ENCODE measurements at places on chromosomes 1 and 21.

GRCh38 chr1:97904534-97904933 is 16.3 kb downstream of the DPYD start:
- ATAC-seq = no peak

- no peak for ATAC-seq
Measured at GRCh38 chr1:194600716-194601115, 1414.3 kb upstream of the B3GALT2 start.

DNA sequence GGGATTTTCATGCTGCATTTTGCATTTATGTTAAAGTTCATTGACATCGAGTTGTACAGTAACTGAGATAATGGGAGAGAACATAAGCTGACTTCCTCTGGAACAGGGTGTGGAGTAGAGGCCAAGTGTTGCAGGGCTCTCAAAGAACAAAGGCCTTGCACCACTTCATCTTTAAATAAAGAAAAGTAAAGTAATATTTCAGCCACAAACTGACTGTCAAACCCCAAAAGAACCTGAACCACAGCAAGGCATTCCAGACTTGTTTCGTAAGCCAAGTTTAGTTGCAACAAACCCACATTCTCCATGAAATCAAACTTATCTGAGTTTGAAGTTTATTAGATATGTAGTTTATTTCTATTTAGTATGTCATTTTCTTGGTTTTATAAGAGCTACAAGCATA is 19.1 kb upstream of the HMGCS2 start:
- ATAC-seq = no peak

DNA sequence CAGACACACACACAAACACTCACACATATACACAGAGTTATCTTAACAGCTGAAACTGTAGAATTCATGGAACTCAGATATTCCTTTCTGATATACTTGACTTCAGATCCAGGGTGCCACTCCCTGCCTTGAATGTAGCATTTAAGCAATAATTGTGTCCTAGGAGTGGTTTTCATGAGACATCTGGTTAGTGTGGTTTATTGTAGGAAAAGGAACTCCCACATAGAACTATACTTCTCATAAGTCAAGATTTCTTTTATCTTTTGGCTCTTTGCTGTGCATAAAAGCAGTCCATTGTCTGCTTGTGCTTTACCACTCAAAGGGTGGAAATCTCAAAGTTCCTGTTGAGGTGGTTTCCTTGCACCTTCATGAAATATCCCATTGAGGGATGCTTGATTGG is 272.6 kb upstream of the SGIP1 start:
- ATAC-seq = no peak

- peak; percentile 71 for ATAC-seq
Measured at GRCh38 chr1:226001963-226002666, 3.0 kb upstream of the SDE2 start.

DNA sequence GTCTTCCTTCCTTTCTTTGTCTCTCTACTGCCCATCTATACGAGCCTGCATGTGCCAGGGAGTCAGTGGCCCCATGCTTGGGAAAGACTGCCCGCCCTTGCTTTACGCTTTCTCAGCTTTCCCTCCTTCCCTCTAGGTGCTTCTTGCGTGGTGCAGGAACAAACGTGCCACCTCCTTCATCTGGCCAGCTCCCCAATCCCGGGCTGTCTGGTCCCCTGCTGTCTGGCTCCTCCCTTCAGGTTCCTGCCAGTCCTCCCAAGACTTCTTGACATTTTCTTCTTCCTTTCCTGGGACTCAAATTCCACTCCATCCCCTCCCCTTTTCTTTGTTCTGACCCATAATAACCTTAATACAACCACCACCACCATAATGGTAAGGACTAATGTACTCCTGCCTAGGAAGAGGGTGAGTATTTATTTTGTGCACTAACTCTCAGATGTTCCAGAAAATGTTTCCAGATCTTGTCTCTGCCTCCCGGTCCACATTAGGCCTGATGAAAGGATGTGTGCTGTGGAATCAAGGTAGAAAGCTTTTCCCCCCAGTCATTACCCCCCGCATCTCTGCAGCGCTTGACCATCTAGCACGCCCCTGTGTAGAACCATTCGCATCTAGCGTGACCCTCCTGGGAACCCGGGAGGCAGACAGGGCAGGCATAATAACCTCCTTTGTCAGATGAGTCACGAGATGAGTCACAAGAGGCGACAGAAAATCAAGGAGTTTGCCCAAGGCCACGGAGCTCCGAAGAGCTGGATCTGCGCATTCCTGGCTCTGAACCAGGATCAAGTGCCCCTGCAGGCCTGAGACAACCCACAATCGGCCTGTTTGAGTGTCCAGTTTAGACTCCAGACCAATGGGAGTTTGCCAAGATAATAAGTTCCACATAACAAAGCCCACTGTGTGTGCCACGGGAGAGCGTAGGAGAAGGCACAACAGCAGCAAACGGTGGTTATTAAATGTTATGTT is 60.1 kb upstream of the NEK2 start:
- no peak for ATAC-seq

- peak; percentile 2 for ATAC-seq
Measured at GRCh38 chr1:40861224-40862003, 749 bp downstream of the CITED4 start.

- ATAC-seq = no peak
Measured at GRCh38 chr1:53938136-53938830, 7.2 kb downstream of the IFT25 start.

DNA sequence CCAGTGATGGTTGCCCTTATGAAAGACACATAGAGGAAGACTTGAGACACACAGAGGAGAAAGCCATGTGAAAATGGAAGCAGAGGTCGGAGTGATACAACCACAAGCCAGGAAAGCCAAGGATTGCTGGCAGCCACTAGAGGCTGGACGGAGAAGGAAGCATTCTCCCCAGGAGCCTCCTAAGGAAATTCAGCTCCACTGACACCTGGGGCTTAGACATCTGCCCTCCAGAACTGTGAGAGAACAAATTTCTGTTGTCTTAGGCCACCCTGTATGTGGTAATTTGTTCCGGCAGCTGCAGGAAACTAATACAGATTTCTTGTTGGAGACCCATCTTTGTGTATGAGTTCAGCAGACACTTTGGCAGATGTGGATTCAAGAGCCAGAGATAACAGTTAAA is 126.9 kb upstream of the ATP1A1 start:
- no peak for ATAC-seq

GRCh38 chr1:65179148-65179547 is 31.1 kb downstream of the AK4 start:
- no peak for ATAC-seq

DNA sequence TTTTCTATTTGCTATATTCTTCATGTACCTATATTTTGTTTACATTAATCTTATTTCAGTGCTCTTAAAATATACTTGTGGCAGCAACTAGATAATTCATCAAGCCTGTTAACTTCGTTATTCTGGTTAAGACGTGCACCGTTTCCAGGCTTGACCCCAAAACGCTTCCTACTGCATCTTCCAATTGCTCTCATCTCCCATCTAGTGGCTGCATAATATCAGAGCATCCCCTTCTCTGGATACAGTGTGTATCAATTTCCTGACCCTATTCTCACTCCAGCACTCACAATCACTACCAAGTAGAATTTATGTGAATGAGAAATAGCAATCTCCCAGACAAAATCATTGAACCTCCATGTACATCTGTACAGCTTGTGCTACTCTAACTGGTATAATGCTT is 1280.3 kb upstream of the B3GALT2 start:
- ATAC-seq = no peak

DNA sequence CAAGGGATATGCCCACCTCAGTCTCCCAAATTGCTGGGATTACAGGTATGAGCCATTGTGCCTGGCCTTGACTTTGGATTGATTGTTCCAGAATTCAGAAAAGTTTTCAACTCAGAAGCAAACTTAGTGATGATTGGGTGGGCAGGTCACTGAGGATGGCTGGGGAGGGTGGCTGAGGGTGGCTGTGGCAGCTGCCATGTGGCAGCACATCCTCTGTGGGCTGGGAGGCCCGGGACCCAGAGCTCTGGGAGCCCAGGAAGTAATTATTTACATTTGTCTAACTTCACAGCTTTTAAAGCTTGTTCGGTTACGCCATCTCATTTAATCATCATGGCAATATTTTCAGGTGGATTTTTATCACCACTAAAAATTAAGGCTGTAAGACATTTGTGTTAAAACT is 76.1 kb downstream of the SCCPDH start:
- no peak for ATAC-seq

- no peak for ATAC-seq
Measured at GRCh38 chr1:1565340-1565739, 9.3 kb downstream of the SSU72 start.

DNA sequence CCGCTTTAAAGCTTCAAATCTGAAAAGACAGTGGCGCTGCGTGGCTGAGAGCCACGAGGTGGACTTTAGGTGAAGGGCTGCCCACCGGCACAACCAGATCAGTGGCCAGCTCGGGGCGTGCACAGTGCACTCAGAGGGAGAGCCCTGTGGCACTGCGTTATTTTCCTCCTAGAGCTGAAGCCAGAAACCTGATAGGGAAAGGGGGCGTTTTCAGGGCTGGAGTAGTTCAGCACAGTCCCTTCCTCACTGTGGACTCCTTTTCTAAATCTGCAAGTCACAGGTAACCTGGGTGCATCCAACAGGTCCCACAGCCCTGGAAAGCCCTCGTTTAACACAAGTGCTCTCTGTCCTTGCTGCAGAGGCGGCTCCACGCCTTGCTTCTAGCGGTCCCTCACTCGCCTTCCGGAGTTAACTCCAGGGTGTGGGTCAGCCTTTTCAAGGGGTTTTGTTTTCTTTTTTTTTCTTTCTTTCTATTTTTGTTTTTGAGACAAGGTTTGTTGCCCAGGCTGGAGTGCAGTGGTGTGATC is 81.2 kb downstream of the GALNT2 start:
- ATAC-seq = no peak

DNA sequence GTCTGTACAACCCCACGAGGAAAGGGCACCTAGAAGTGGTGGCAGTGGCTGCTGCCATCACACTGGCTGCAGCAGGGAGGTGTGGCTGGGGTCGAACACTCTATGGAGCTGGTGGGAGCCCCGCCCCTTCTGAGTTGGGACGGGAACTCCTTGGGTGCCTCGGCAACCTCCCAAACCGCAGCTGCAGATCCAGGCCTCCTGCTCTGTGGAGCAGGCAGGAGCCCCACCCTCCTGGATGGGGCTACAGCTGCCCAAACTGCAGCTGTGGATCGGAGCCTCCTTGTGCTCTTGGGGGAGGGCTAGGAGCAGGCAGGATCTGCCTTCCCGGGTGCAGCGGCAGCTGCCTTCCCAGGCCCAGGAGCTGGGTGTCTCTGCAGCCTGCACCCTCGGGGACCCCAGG is 38.9 kb upstream of the TARDBP start:
- no peak for ATAC-seq

- ATAC-seq = no peak
Measured at GRCh38 chr21:44329971-44330681, 9.1 kb downstream of the CFAP410 start.

- ATAC-seq = no peak
Measured at GRCh38 chr1:23805025-23805424, 4.5 kb upstream of the GALE start.

DNA sequence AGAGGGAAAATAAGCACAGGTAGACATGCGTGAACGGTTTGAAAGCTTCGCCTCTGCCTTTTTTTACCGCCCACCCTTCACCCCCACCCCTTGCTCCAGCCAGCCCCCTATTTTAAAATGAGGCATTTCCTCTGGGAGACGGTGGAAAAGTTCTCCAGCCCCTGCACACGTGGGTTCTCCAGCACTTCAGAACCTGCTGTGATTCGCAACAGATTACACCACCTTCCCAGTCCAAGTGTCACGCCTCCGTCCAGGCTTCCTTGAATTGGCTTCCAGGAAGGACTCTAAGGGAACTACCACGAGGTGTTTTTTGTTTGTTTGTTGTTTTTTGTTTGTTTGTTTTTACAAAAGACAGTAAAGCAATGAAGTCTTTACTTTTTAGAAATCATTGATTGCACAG is 2.6 kb downstream of the LRRC7 start:
- no peak for ATAC-seq
